ENCODE measurements at places on chromosomes 6 and 20.

DNA sequence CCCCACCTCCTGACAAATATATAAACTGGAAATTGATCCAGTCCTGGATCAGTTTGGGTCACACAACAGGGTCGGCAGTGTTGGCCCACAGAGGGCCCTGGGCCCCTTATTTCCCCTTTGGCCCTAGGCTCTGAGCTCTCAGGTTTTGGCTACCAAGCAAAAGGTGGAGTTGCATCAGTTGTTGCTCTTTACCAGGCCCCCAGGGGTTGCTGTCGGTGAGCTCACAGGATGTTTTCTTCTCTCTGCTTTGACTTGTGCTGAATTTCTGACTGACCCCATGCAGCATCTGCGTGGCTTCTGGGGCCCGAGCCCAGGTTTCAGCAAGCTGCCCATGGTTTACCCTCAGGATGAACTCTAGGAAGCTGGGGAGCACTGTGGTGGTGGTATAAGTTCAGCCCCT is 44.6 kb downstream of the PPARD start:
- DNase-seq, result no peak

GRCh38 chr20:46575937-46576461 is 25.5 kb upstream of the OCSTAMP start:
- DNase-seq, result no peak

- no peak for DNase-seq
Observed at GRCh38 chr20:64038224-64038564, 2.2 kb downstream of the C20orf204 start.

DNA sequence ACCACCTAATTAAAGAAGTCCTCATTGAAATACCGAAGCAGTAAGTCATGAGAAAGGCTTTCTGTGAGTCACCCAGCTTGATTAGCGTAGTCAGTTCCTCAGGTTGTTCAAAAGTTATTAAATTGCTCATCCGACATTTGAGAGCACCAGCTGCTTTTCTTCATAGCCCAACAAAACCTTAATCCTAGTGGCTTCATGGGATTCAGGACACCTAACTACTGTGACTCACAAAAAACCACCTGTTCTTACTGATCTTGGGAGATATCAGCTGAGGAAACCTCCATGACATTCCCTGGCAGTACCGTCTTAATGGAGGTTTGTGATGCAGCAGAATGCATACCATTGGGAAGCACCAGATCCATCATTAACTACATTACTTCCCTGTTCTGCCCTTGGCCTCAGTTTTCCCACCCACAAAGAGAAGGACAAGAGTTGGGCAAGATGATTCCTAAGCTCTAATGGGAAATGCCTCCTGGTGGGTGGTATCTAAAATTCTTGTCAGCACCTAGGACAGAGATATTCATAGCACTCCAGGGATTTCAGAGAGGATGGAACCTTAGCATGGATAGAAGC is 103.8 kb downstream of the KHDC1L start:
- DNase-seq, result no peak

DNA sequence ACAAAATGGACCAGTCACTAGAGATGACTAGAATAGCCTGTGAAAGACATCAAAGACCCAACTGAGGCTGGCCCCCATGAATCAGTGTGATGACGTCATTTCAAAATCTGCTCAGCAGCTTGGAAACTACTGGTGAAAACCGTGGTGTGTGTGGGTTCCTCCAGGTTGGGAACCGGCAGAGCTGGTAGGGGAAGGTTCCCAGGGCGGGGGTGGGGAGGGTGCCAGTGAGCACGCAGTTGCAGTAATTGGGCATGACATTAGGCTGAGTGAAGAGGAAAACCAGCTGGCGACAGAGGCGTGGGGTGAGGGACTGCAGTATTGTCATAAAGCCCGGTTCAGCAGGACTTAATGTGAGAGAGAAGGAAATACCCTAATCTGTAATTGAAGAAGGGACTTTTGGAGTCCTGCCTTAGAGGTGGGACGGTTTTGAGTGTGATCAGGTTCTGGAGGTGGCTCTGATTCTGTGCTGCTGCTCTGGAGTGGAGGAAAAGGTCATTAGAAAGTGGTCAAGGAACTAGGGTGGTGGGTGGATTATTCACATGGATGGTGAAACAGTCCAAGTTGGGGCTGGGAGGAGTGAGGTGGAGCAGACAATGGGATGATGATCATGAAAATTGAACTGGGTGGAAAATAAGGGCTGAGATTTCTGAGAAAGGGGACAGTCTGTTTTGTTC is 52.0 kb upstream of the MTHFD1L start:
- peak; percentile 37 for DNase-seq

DNA sequence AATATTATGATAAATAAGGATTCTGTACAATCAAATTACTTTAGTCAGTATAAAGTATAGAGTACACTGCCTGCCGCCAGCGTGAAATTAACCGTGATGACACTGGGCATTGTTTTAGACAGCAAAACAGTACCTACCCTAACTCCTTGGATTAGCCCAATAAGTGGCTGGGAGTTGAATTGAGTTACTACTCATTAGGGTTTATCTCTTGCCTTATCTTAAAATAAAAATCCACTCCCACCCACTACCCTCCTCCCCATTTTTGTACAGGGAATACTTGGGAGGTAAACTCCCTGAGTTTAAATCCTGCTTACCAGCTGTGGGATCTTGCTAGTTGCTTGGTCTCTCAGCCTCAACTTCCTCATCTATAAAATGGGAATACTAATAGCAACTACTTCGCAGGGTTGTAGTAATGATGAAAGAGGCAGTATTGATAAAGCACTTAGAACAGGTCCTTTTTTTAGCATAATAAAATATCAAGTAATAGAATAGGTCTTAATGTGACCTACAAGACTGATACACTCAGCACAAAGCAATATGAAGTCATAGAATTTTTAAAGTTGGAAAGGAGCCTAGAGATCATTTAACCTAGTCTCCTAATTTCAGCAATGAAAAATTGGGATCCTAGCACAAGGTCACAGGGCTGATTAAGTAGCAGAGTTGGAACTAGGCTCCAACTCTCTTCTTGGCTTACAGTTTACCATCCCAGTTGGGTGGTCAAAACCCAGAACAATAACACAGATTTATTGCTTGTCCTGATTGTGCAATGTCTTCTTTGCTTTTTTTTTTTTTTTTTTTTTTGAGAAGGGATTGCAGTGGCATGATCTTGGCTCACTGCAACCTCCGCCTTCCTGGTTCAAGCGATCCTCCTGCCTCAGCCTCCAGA is 23.8 kb downstream of the PHACTR2 start:
- DNase-seq, result no peak

GRCh38 chr6:169222126-169222525 is 31.5 kb downstream of the THBS2 start:
- DNase-seq, result no peak

GRCh38 chr6:35436071-35436857 is 15.9 kb upstream of the FANCE start:
- DNase-seq, result no peak

DNA sequence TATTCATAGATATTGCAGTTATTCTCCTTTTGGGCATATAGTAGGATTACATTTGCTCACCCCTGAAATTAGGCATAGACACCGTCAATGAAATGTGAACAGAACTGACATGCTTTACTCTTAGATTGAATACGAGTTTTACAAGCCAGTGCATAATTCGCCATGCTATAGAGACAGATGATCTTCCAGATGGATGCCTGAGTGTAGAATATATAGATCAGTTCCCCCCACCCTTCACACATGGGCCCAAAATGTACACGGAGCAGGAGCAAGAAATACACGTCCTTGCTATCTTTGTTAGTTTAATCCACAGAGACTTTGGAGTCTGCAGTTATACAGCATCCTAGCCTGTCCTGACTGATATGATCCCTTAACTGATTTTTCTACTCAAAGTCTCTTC is 47.4 kb downstream of the LAMA2 start:
- no peak for DNase-seq

DNA sequence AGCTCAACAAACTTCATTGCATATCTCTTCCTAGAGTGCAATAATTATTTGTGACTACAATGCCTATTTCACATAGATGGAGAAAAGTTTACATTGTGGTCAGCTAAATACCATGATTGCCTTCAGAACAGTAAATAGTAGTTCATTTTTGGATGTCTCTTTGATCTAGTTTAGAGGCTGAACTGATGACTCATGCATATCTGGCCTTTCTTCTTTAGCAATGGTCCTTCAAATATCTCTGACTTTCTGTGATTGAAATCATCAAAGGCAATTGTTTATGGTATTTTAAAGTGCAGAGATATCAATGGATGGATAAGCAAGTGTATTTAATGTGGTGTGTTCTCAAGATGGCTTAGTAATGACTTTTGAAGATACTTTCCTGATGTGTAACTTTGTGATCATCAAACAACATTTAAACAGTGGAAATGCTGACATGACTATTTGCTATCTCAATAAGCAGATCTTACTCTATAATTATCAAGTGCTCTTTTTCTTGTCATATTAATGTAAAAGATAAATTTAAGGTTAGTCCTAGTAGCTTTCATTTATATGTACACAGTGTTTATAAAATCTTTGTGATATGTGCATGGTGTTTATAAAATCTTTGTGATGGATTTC is 523.7 kb upstream of the SLC35B3 start:
- DNase-seq, result no peak

GRCh38 chr20:2353231-2353630 is 27.5 kb upstream of the TGM6 start:
- DNase-seq, result no peak

DNA sequence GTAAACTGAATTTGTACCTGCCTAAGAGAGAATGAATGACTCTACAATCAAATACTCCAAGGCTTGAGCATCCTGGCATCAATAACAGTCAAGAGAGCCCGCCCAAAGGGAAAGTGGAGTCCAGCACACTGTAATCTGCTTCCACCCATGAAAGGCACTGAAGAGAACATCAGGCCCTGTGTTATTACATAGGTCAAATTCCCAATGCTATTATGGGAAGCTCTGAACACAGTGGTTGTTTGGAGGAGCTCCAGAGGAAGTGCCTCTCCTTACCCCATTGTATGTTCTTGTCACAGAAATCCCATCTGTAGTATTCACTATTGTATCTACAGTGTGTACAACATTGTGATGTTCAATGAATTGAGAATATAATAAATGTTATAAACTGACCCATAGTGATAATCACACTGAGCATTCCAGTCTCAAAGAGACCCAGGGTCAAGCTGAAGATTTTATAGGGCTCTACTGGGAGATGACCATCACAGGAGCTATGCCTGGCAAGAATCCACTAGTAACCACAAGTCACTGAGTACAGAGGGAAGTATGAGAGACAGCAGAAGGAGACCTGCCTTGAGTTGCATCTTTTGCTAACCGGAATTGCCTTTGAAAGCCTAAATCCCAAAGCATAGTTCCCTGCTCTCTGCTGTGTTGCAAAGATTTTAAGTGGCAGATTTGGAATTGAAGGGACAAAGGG is 446.7 kb downstream of the GJA1 start:
- DNase-seq, result no peak

- DNase-seq, result no peak
Observed at GRCh38 chr6:100998111-100998510, 117.0 kb upstream of the ASCC3 start.

- no peak for DNase-seq
Observed at GRCh38 chr20:49742948-49743347, 29.3 kb upstream of the B4GALT5 start.

DNA sequence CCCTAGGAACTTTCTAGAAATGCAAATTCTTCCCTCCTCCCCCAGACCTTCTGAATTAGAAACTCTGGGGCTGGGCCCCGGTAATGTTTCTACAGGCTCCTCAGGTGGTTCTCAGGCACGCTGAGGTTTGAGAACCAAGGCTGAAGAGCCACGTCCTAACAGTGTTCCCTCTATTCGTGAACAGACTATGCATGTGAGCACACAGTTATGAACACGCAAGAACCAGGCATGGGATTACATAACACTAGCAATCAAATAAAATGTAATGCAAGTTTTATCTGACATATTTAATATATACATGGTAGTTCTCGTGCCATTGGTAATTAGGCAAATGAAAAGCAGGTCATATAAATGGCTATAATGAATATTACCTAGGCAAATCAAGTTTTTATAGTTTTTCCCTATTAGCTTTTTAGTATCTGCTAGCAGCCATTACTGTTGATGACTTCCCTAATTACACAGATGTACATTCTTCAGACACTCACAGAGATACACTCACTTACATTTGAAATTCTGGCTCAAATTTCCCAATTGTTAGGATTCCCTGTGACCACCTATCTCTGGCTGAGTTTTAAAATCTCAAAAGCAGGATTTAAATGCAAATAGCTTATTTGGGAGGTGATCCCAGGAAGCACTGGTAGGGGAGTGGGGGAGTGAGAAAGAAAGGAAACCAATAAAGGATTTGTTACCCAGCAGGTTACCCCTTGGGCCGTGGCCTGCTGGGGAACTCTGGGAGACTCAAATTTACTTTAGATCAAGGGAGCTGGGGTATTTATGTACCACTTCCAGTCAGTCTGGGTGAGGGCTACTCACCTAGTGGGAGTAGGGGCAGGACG is 104.1 kb downstream of the TCP11 start:
- DNase-seq, result no peak

- no peak for DNase-seq
Observed at GRCh38 chr6:166464068-166465002, 81.6 kb upstream of the MPC1 start.

DNA sequence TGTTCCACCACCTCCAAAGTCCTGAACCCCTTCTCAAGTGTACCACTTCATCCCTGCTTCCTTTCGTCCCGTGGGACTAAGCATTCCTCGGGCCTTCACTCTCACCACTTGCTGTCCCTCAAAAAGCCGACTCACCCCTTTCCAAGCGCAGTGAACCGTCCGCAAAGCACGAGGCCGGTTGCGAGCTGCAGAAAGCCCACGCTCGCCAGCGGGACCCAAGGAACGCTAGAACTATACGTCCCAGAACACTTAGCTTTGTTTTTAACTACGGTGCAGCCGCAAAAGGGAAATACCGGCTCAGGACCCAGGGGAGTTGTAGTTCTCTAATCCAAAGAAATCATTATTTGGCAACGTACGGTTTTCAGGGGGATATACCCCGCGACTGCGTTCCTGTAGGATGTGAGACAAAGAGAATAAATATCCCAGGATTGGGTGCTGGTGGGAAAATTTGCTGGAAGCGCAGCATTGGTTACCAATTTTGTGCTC is 416 bp upstream of the POLR1H start:
- DNase-seq, result no peak

- no peak for DNase-seq
Observed at GRCh38 chr6:167452338-167453081, 127.6 kb downstream of the TTLL2 start.

- DNase-seq, result no peak
Observed at GRCh38 chr6:10230531-10230930, 184.3 kb downstream of the TFAP2A start.

DNA sequence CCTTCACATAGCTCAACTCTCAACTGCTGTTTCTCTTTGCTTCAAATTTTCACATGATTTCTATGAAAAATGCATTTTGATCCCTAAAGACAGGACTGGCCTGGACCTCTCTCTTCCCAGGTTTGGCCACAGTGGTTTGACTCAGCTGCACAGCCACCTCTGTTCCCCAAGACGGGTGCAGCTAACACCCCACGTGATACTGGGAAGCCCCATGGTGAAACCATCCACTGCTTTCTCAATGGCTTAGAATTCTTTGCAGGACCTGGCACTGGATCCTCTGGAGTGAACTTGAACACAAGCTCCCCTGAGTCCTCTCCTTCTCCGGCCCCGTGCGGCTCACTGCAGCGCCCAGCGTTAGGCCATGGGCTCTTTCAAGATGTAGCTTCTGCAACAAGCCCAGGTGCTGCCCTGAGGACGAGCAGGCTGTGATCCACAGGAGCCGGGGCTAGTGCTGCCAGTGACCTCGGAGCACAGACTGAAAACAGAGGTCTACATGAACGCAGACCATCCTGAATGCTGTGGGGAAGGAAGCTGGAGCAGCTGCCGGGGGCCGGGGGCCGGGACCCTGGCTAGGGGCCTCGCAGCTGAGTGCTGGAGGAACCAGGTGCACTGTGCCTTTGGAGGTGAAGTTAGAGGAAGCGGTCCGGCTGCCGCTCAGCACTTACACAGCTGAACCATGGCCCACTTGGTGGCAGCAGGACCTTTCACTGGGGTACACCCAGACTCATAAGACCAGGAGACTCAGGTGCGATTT is 58.8 kb upstream of the MPC1 start:
- no peak for DNase-seq

All from NCI-H510A (cell line).